ENCODE measurements at places on chromosomes 3 and 15.
A peak's percentile ranks its signal among the peaks of the same experiment; 100 is the strongest.

DNA sequence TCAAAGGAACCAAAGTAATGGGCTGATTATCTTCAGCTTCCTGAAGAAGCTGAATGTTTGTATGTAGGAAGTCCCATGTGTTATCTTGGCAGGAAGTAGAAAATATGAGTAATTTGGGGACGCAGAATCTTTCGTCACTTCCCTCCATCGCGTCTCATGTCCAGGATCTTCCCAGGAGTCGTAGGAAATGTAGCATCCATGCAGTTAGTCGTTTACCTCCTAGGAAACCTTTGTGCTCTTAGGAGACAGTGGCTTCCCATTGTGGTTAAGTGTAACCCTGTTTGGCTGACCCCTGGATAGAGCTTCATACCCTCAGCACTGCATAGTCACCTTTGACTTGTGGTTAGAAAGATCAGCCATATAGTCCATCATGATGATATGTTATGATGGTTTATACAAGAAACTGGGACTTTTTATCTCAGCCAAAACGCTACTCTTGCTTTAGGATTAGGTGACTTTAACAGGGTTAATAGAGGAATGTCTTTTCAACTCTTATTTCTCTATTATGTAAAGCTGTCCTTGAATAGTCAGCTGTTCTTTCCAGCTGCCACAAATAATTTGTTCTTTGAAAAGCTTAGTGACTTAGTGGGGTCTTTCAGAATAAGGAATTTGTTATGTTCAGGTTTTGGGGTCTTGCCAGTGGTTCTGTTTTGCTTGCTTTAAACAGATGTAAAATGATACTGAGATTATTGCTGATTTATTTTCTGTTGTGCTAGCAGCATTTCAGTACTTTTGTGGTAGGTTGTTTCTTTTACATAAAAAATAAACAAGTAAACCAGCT lies 92.2 kb downstream of the KLHL25 start:
- no peak for DNase-seq

DNA sequence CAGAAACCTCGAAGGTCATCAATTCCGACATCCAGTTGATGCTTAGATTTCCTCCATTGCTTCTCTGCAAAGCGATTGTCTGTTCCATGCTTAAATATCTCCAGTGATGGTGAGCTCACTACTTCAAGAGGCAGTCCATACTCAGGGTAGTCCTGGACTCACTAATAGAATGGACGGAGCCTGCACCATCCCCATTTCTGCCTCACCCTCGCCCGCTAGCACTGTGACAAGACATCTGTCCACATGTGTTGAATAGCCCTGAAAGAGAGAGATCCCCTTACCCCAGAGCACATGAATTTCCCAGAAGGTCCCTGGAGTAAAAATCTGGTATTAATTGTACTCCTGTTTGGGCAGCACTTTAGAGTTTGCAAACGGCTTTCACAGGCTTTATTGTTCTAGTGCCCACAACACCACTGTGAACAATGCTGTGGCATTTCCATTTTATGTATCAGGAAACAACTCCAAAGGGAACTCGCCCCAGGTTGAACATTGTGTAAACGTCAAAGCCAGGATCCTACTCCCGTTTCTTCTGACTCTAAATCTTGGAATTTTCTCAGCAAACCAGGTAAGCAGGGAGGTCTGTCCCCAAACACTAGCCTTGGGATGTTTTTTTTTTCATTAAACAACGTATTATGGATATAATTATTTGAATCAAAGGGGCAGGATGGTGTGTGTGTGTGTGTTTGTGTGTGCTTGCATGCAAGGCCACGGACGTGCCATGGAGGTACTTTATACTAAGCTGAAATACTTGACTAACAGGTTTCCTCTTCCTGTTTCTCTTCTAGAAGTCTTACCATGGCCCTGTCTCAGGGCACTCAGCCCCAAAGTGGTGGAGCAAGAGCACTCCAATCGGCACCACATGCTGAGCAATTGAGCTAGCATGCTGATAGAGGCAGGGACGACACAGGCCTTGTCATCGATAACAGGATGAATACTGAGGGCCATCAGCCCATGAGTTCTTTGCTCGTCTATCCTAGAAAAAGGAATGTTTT lies 198.3 kb downstream of the OPA1 start:
- DNase-seq, result peak; percentile 50

DNA sequence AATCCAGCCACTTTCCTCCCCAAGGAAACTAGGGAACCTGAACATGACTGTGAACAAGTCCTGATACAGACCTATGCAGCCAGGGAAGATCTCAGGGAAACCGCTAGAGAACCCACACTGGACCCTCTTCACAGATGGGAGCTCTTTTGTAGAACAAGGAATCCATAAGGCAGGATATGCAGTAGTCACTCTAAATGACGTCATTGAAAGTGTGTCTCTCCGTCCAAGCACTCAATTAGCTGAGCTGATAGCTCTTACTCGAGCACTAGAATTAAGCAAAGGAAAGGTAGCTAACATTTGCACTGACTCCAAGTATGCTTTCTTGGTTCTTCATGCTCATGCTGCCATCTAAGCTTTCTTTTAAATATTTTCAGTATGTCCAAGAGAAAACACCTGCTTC lies 10.0 kb upstream of the SMCO1 start:
- DNase-seq, result no peak

- DNase-seq, result no peak
Observed at GRCh38 chr3:165855581-165855980, 18.4 kb upstream of the BCHE start.

DNA sequence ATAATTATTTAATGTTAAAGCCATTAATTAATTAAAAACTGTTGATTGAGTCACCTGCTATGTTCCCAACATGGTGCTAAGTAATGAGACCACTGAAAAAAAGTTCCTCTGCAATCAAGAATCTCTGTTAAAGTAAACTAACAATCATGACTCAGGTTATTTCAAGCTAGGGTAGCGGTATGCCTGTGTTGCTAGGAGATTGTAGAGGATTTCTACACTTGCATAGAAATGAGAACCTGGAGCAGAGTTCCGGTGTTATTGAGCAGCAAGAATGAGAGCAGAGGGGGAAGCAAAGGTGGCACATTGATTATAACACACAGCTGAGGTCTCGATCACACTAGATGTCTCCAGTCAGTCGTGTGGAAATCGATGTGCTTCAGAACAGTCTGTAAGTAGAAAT lies 41.4 kb downstream of the C3orf85 start:
- DNase-seq, result no peak

DNA sequence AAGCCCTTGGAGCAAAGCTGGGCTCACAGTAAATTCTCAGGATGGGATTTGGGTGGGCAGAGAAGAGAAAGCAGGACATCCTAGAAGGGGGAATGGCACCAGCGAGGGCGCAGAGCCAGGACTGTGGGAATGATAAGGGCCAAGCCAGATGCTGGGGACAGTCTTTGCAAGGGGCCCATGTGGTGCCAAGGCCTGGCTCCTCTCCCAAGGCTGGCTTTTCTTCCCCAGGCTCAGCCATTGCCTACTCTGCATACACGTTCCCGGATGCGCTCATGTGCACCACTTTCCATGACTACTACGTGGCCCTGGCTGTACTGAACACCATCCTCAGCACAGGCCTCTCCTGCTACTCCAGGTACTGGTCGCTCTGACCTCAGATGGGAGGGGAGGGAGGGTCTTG lies 24.7 kb upstream of the KIF23 start:
- no peak for DNase-seq

DNA sequence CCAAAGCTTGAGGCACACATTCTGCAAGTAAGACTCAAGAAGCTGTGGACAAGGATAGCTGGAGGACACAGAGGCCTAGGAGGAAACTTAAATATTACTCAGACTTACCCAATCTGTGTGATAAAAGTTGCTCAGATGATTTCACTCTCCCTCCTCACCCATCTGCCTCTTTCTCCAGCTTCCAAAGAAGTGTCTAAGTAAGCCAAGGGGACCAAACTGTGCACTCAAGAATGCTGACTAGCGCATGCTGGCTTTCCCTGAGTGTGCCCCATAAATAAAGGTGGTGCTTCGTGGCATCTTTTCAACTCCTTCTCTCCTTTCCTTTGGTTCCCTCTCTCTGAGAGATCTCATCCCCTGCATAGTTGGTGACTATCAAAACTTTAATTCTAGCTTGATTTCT lies 211.0 kb upstream of the LMCD1 start:
- no peak for DNase-seq

GRCh38 chr15:69410248-69410874 lies 3.8 kb upstream of the KIF23 start:
- DNase-seq, result peak; percentile 28

DNA sequence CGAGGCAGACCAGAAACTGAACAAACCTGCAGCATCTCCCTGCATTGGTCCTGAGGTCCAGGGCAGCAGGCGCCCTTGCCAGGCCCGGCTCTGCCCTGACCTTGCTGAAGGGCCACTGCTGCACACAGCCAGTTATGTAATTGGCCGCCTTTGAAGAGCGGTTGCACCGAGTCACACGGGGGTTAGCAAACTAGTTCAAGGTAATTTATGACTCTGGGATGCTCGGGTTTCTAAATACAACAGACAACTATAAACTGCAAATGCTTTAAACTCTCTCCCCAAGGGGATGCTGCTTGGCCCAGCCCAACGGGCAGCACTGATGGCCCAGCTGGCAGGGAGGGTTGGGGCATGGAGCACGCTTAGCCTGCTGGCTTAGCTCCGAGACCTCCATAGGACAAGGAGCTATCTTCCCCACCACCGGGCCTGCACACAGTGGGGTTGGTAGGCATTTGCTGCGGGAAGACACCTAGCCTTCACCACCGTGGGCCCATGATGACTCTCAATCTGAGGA lies 60.3 kb upstream of the IQSEC1 start:
- no peak for DNase-seq

DNA sequence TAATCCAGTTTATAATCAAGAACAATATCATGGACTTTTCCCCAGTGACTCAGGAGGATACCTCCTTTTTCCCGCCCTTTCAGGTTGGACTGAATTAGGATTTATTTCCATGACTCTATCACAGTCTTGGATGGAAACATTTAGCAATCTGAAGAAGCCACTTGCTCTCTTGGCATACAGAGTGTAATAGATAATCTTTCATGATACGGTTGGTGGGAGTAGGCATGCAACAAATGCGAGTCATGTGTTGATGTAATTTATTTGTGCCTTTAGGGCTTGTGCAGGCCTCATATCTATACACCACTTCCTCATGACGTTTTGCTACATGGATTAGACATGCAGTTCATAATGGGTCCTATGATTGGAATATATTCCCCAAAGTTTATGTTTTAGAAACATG lies 54.2 kb upstream of the MCTP2 start:
- DNase-seq, result no peak

DNA sequence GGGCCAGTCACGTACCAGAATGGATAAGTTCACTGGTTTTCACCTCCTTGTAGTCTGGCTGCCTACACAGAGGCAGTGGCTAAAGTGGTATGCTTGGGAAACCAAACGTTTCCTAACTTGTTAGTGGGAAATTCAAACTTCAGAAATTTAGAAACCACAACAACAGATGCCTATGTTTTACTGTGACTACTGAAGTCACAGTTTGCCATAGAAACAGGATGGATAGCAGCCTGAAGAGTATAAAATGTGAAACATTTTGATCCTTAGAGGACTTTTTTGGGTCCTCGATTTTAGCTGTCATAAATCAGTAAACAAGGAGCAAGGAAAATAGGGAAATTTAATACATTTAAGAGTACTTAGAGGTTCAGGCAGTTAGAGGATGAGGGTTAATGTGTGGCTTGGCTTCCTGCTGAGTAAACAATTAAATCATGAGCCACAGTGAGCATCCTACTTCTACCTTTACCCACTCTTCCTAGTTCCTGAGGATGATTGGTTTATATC lies 48.6 kb downstream of the CMSS1 start:
- no peak for DNase-seq

- no peak for DNase-seq
Observed at GRCh38 chr3:151169262-151169947, 33.6 kb downstream of the GPR171 start.

DNA sequence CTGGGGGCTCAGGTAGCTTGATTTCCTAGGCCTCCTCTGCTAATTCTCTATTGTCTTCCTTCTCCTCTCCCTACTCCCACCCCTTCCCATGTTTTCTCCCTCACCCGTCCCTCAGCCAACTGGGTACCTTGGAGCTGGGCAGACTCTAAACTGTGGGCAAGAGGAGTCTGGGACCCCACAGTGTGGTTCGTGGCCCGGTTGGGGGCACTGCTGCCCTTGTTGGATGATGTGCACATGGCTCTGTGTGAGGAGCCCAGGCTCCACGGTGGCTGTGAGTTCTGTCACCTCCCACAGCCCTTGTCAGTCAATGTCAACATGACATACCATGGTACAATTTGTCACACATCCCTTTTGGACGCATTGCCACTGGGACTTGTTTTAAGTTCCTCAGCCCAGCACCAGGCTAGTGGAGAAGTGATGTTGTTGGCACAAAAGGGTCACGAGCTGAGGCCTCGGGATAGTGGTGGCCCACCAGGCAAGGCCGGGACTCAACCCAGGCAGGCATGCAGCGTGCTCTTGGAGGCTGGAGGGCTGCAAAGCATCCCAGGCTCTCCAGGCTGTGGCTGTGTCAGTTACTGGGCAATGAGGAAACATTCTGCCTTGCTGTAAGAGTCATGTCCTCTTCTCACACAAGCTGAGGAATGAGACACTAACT lies 142.3 kb downstream of the TLE3 start:
- DNase-seq, result no peak

GRCh38 chr3:47243419-47244147 lies 39.0 kb downstream of the KIF9 start:
- no peak for DNase-seq

GRCh38 chr3:179083977-179084376 lies 12.4 kb upstream of the ZMAT3 start:
- DNase-seq, result no peak

DNA sequence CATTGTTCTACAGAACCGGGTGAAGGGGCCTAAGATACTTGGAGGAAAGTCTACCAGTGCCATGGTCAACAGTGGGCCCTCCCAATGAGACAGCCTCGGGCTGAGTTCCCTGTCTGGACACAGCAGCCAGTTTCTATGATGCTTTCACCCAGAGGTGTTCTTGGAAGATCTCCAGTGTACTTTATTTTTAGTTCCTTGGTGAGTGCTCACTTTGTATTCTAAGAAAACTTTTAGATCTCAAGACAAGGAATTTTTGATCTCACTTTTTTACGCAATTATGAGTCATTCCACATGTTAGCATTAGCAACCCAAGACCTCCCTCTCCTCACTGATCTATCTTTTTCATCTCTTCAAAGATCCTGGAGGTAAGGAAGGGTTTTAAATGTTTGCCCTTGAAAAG lies 287.7 kb downstream of the RORA start:
- no peak for DNase-seq

DNA sequence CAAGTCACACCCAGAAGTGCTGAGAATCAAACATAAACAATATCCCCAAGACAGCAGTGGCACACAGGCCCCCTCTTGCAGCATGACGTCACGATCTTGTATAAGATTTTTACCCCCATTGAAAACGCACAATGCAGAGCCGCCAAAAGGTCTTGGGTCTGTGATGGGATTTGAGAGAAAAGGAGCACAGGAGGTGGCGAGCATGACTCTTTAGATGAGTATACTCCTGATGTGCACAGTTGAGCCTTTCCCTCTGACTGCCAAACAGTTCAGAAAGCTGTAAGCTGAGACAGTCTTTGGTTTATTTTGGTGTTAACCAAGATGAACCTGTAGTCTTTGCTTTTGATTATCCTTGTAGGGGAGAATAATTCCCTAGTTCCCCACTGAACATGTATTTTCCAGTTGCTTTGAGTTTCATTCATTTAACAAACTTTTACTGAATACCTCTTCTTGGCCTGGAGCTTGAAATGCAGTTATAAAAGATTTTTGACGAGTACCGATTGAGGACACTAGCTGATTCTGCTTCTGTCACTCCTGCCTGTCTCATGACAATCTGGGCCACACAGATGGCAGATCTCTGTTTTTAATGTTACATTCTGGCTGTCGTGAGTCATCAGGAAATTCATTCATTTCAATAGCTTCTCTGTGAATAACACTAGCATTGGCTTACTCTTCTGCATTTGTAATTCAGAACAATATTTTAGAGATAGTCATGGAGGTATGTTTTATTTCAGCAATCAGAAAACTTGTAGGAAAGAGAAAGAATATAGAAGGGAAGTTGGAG lies 28.9 kb downstream of the CFAP91 start:
- DNase-seq, result no peak
